ENCODE measurements at places on chromosomes 6 and 20.
A peak's percentile ranks its signal among the peaks of the same experiment; 100 is the strongest.

- DNase-seq = no peak
Observed at GRCh38 chr6:54353975-54354374, 45.7 kb downstream of the TINAG start.

GRCh38 chr6:168340819-168341218 is 21.2 kb upstream of the DACT2 start:
- DNase-seq = no peak

GRCh38 chr20:23331450-23332350 is 18.9 kb upstream of the NXT1 start:
- DNase-seq = no peak

- DNase-seq = peak; percentile 75
Observed at GRCh38 chr20:31675828-31676608, 38.3 kb downstream of the COX4I2 start.

- no peak for DNase-seq
Observed at GRCh38 chr20:17557675-17558006, 12.2 kb upstream of the DSTN start.

DNA sequence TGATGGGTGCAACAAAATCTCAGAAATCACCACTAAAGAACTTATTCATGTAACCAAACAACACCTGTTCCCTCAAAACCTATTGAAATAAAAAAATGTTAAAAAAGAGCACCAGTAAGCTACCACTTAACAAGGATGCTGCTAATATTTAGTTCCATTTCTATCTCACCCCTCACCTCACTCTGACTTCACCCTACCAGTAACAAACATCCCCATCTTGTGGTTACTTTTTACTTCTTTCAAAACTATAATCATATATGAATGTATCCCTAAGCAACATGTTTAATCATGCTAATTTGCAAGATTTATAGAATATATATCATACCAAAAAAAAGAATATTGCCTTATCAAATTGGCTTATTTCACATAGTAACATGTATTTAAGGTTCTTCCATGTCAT is 27.4 kb upstream of the SLC24A3 start:
- no peak for DNase-seq

DNA sequence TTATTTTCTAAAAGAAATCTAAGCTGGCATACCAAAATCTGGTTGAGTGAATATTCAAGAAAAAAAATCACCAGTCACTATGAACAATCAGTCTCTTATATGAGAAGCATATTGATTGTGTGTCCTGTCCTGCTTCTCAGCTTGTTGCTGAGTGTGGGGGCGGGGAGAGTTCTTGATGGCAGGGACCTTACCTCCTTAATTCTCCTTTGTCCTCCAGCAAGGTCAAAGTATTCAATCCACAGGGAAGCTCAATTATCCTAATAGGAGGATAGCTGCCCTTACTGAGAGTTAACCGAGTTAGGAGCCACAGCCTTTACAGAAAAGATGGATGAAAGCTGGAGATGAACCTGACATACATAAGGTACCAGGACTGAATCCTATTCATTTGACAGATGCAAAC is 154.0 kb downstream of the LY86 start:
- DNase-seq = no peak

DNA sequence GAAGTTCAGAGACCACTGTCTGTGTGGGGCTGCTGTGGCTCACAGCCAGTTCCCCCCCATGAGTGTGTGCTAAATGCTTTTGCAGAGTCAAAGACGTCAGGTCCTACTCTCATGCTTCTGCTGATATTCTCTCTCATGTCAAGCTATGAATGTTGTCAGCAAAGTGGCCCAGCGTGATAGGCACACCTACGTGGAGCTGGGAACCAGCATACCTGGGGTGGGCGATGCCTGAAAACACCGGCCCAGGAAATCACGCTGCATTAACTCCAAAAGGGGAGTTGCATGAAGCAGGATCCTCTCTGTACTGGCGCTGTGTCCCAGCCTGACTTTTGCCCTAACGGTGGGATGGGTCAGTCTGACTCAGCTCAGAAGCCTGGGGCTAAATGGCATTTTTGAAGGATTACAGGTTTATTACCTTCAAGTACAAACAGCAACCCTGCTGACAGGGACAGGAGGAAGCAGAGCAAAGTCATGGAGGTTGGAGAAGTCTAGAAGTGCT is 9.0 kb upstream of the MRPS10 start:
- no peak for DNase-seq

- no peak for DNase-seq
Observed at GRCh38 chr6:117237561-117237960, 27.8 kb upstream of the VGLL2 start.

DNA sequence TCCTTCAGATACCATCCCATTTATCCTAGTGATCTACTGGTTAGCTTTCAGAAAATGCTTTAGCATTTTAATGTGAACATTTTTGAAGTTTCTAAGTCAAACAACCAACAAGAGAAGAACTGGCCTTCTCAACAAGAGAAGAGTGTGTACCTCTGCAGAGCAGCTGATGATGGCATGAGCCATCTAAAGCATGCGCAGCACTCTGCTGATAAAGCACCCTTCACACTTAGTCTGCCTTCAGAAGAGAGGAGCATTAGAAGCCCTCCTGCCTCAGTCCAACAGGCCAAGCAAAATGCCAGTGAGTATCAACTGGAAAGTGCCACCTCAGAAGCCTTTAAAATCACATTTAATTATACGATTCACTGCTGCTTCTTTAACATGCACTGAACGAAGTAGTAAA is 169.2 kb downstream of the BTBD9 start:
- no peak for DNase-seq

GRCh38 chr20:9166153-9166780 is 97.4 kb downstream of the PLCB4 start:
- DNase-seq = no peak

- DNase-seq = no peak
Observed at GRCh38 chr6:141282263-141282662, 850.5 kb upstream of the GJE1 start.

- DNase-seq = no peak
Observed at GRCh38 chr6:4612636-4613171, 163.5 kb upstream of the CDYL start.

DNA sequence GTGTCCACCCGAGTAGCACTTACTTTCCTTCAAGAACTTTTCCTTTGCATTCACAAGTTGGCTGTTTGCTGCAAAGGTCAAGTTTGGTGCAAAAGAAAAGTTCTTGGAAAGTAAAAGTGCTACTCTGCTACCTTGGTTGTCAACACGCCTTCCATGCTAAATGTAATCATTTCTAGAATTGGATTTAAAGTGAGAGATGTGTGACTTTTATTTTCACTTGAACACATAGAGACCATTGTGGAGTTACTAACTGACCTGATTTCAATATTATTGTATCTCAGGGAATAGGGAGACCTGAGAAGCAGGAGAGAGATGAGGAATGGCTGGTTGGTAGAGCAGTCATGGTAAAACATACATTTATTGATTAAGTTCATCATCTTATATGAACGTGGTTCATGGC is 49.7 kb upstream of the IFNGR1 start:
- DNase-seq = no peak

- no peak for DNase-seq
Observed at GRCh38 chr20:55417836-55418235, 587.5 kb downstream of the CBLN4 start.

DNA sequence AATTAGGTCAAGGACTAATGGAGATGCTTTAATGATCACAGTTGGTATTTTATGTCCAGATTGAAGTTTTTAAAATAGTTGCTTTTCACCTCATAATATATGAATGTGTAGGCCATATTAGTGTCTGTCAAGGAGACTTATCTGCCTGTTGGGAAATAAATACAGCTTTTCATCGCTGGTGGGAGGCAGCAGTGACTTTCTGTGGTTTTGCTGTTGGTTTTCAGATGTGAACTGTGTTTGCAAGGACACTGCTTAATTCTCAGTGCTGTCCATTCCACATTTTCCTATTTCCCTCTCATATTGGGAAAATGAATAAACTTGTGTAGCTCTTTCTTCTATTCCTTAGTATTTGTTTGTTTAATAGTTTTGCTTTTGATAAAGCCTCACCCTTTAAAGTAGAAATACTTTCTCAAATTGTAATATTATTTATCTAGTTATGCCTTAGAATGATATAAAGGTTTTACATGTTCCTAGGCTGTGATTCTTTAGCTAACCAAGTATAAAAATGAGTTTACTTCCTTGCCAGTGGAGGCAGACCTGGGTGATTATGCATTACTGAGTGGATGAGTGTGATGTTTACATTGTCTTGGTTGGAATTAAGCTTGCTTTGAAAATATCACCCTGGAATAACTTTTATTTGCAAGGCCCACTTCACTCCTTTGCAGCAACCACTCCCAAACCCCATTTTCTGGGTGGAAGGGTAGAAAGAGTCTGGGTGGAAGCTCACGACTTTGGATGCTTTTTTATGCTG is 3.3 kb downstream of the PLCB4 start:
- no peak for DNase-seq

DNA sequence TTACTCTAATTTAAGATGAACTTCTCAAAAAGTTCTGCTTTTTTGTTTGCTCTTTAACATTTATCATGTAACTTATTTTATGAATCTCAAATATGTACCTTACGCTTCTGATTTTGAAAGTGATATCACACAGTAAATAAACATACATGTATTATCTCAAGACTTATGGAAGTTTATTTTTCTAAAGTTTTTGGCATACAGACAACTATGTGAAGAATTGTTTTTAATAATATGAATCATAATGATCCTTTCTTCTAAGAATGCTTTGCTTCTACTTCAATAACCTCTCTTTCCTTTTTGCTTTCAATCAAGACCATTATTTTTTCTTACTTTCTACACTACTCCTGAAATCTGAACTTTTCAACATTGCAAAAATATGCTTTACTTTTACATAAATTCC is 816.4 kb downstream of the EYS start:
- DNase-seq = no peak

GRCh38 chr6:138334000-138334399 is 43.7 kb upstream of the SMIM28 start:
- DNase-seq = no peak

DNA sequence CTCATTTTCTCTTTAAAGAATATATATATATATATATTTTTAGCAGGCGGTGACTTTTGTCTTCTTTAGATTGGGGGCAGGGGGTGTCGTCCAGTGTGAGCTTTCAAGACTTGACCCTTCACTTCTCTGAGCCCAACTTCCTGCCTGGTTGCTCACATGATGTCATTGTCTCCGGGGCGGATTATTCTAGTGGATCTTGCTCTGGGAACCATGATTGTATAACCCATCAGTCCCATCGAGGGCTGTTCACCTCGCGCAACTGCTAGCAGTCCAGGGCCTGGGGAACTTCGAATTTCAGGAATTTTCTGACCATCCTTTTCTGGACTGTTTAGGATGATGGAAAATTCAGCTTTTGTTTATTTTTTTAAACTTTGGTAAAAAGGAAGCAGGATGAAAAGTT is 1.0 kb downstream of the IGF2R start:
- no peak for DNase-seq

- DNase-seq = no peak
Observed at GRCh38 chr6:84166395-84166794, 61.0 kb downstream of the CEP162 start.

- no peak for DNase-seq
Observed at GRCh38 chr6:3617681-3618311, 133.7 kb downstream of the PXDC1 start.

DNA sequence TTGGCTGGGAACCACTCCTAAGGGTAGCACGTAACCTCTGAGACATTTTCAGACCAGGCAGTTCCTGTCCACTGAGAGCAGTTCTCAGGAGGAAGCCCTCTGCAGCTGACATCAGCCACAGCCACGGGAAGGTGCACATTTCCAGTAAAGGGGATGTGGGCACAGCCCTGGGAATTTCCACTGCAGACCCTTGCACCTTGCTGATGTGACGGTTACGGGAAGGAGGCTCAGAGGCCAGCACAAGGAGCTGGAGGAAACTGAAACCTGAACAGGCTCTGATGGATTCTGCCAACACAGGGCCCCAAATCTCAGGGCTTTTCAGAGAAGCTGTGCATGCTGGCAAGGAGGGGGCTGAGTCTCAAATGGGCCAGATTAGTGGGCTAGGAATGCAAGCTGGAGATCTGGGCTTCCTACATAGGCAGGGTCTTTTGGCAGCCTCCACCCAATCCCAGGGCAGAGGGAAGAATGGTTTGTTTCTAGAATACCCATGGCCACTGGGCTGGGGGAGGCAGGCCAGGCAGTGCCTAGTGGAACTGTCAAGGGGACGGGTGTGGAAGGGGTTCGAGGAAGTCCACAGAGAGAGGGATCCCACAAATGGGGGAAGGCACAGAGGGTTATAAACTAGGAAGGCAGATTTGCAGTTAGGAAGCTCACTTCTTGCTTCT is 14.2 kb downstream of the EBF4 start:
- DNase-seq = no peak

DNA sequence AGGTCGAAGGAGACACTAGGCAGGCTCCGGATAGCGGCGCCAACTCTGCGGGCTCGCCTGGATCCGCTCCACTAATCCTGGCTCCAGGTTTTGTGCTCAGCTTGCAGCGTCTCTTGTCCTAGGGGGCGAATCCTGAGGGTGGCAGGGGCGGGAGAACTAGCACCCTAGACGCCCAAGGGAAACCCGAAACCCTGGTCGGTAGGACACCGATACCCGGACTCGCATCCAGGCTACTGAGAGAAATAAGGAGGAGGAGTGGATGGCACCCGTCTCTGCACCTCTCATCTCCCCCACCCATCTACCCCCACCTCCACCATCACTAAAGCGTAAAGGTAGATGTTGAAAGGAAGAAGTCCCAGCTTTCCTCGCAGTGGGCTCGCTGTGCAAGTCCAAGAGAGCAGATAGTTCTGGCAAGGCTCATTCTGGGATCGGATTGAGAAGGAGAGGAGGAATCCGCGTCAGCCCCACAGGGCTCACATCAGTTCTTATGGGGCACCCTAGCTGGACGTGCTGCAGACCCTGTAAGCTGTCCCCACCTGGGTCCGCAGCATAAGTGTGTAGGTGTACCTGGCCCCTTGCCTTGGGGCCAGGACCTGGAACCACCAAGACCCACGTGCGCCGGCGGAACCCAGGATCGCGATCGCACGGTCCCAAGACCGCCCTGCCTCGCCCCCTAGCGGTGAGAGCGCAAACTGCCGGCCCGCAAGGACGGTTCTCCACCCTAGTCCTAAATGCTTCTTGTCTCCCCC is 6.9 kb downstream of the SLC32A1 start:
- DNase-seq = peak; percentile 61

DNA sequence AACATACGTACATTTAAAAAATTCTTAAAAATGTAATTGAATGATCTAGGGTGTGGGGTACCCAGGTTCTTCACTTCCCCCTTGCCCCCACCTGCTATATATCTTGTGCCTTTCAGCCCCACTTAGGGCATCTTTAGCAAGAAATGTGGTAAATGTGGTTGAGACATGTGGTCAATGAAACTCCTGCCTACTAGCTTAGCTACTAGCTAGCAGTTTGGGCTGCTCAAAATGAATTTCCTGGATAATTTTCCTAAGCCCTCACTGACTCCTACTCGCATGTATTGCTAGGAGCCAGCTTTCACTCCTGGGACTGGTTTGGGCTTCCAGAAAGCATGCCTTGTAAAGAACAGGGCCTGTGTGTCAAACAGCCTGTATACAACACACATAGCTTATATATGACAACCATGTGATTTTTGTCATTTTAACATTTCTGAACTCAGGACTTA is 257.3 kb downstream of the ATXN1 start:
- no peak for DNase-seq

GRCh38 chr6:37575221-37575620 is 75.5 kb upstream of the CCDC167 start:
- DNase-seq = no peak

- no peak for DNase-seq
Observed at GRCh38 chr20:41452226-41452625, 85.6 kb upstream of the EMILIN3 start.

All from stimulated activated CD8-positive, alpha-beta memory T cell treated with anti-CD3 and anti-CD28 coated beads, Interleukin-7, amount 100 ng/mL, for 4 hours (primary cell).